ENCODE measurements at places on chromosomes 5 and 9. TPM values are rescaled to one million over a fixed set of nuclear protein-coding genes. Genes with fewer than 3 reads are reported as not detected.
A peak's percentile ranks its signal among the peaks of the same experiment; 100 is the strongest.

DBN1 gene
- total RNA-seq = 22.4 TPM

ATG10 gene
- 8.0 TPM for total RNA-seq

FRMD3 gene
- total RNA-seq = not detected

FCN2 gene
- total RNA-seq = not detected

SMIM33 gene
- total RNA-seq = 0.14 TPM

GRCh38 chr5:54363669-54364068 lies 53.3 kb upstream of the ARL15 start:
- no peak for DNase-seq

DNA sequence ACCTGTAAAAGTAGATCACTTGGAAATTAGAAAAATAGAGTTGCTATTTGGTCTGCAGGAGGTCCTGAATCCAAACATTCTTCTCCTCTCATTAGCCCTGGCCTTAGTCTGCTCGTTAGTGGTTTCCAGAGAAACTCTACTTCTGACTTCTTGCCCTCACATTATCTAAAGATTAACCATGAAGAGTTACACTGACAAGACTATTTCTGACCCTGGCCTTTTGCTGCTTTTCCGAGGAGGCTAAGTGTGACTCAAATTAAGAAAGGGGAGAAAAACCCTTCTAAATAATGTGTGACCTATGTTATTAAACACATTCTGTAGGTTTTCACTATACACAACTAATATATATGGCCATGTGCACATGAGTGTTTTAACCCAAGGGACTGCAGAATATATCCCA lies 302.4 kb downstream of the RAB3C start:
- DNase-seq = no peak

- DNase-seq = no peak
Measured at GRCh38 chr9:4639420-4639819, 22.7 kb upstream of the PLPP6 start.

- no peak for DNase-seq
Measured at GRCh38 chr9:98374385-98375051, 119.1 kb upstream of the TBC1D2 start.

- peak; percentile 22 for DNase-seq
Measured at GRCh38 chr9:93612052-93612795, 35.8 kb downstream of the PHF2 start.

DNA sequence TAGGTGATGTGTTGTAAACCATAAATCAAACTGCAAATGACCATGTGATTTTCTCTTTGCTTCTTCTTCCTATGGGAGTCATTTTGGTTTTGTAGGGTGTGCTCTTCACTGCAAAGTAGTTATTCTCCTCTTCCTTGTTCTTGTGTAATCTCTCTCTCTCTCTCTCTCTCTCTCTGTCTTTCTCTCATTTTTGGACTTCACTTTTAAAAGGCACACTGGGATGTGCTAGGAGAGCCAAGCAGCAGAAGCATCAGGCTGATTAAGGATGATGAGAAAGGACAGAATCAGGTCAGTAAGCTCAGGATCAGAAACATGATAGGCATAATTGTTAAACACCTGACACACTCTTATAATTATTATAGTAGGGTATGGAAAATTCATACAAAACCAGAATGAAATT lies 505.3 kb upstream of the ZNF608 start:
- DNase-seq = no peak

DNA sequence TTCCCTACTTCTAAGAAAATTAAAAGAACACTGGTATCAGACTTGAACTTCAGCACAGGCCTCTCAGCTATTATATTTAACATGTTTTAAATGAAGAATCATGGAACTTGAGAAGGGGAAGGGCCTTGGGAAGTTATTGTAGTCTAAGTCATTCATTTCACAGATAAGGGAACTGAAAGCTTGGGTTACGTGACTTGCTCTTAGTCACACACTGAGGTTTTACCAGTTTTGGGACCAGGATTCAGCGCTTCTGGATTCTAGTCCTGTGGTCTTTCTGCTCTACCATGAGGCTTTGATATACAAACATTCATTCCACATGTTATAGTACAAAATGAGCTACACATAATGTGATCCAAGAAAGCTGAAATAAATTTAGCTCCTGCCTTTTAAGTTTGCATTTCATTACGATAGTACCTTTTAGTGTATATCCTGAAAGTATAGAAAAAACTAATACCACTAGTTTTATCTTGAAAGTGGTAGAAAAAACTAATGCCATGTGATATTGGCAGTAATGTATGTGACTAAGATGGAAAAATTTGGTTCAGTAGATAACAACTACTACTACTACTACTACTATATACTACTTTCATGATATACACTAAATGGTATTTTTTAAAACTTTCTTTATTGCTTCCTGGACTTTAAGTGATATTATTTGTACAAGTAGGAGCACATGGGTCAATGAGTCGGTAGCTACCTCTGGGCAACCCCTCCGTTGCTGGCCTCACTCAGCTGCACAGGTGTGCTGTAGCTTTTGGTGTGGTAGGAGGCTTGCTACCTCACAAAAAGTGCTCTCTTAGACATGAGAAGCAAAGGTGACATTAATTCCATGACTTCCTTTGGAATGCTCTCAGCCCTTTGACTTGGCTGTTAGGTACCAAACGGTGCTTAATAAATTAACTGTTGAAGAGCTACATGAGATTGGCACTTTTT lies 40.7 kb downstream of the F2RL2 start:
- DNase-seq = peak; percentile 65

DNA sequence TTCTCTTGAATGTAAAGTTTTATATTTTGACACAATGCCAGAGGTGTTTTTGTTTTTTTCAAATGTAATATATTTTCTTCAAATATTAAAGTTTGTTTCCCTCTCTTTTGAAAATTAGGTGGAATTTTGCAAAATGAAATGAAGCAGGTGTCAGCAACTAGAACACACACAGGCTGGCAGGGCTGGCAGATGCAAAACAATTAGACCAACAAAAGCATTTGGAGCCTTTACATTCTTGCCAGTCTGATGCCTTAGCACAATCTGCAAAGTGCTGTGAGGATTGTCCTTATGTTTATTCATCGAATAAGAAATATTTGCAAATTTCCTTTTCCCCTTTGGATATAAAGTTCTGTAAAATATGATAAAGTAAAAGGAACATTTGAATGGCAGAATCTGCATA lies 1063.9 kb downstream of the CDH9 start:
- no peak for DNase-seq

DNA sequence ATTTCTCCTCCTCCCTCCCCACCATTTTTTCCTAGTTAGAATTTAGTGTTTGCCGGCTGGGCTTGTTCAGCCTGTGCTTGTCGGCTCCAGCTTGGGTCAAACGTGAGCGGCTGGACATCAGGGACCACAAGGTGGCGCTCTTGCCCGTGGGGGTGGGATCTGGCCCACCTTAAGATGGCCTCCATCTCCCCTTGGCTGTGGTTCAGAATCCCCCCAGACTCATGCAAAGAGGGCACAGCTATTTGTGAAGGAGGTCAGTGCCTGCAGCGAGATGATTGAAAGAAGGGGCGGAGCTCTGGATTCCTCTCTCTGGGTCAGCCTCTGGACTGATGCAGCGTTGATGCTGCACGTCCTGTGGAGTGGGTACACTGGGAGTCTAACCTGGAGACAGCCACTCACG lies 283.3 kb upstream of the TUT7 start:
- peak; percentile 29 for DNase-seq

- DNase-seq = peak; percentile 57
Measured at GRCh38 chr5:141603923-141604717, 14.7 kb downstream of the DIAPH1 start.

GRCh38 chr9:32644698-32645097 lies 9.2 kb upstream of the TAF1L start:
- no peak for DNase-seq

DNA sequence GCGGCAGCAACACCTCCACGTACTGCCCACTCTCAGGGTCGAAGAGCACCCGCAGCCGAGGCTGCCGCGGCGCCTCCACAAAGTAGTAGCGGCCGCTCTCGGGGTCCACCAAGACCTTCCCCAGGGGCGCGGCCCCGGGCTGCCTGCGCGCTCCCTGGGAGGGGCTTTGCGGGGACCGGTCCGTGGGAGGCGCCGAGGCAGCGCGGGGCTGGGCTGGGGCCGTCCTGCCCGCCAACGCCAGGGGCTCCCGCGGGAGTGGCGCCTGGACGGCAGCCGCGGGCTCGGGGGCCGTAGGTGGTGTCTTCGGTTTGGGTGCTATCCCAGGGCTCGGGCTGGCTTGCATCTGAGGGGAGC lies 2.6 kb upstream of the MZB1 start:
- DNase-seq = no peak

- no peak for DNase-seq
Measured at GRCh38 chr5:6090838-6091237, 287.5 kb downstream of the MED10 start.

DNA sequence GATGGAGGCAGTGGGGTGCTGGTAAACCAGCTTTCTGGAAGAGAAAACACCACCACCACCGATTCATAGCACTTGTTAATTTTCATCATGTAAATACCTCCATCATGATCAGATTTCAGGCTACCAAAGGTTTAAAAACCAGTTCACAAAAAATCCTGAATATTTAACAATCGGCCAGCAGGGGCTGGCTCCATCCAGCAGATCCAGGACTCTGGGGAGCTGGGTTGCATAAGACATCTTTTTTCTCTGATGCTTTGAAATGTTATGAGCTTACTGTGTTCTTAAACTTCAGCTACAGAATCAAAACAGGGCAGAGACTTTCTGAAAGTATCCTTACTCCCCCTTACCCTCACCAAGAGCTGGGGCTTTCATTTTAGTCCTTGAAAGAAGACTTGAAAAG lies 14.6 kb upstream of the RNF183 start:
- DNase-seq = no peak

GRCh38 chr5:126509339-126509738 lies 85.7 kb downstream of the ALDH7A1 start:
- DNase-seq = no peak
